ENCODE measurements at places on chromosomes 11 and 22.

- no peak for DNase-seq
Measured at GRCh38 chr22:47616396-47617020, 854.1 kb downstream of the TBC1D22A start.

DNA sequence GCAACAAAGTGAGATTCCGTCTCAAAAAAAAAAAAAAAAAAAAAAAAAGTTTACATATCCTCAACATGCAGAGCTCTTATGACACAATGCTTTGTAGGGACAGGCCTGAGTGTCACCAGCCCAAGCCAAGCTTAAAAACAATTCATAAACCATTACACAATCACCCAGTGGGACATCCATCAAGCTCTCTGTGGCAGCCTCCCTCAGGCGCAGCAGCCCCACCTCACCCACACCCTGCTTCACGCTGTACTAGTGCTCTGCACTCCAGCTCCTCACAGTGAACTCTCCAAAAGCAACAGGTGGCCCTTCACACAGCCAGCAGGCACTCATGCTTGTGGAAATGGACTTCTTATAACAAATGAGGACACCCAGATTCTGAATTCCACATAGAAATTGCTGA, 3.5 kb upstream of the FOXRED2 start:
- DNase-seq = no peak

DNA sequence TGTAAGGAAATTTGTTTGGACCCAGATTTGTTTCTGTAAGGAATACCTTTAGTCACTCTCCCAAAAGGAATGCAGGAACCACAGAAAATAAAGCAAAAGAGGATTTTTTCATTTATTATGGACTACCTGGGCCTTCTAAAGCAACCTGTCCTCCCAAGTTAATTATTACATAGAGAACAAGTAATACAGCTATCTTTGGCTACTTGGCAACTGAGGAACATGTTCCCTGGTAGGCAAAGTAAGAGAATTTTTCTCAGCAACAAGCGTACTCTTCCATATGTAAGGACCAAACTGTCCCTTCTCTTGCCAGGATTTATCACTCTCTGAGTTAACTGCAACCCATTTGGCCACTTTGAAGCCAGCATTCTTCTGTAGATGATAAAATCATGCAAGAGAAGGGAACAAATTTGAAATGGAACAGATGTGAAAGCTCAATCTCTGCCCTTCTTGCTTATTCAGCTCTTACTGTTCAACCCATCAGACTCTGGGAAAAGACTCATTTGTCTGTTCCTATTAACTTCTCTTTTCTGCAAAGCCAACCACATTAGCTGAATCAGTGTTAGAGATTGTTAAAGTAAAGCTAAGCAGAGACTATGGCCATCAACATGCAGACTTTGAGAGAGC, 190.2 kb downstream of the SWAP70 start:
- no peak for DNase-seq

- DNase-seq = no peak
Measured at GRCh38 chr11:47244448-47245350, 3.9 kb downstream of the ACP2 start.

- no peak for DNase-seq
Measured at GRCh38 chr11:113082341-113082955, 121.2 kb downstream of the NCAM1 start.

- no peak for DNase-seq
Measured at GRCh38 chr11:106087815-106088435, 10.5 kb downstream of the AASDHPPT start.

DNA sequence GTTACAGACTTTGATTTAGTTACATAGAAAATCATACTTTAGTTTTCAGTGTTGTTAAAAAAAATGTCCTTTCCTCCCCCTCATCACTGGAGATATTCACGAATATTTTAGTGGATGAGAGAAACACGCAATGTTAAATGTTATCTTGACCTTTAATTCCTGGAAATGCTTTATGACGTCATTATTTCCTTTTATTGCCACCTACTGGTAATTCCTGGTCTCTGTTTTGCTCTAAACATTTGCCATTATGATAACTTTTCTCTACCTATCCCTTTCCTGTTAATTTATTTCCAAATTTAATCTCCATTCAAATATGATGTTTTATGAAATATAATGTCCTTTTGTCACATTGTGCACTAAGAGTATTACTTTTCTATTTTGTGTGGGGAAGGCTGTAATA, 770.6 kb downstream of the FAM181B start:
- no peak for DNase-seq

DNA sequence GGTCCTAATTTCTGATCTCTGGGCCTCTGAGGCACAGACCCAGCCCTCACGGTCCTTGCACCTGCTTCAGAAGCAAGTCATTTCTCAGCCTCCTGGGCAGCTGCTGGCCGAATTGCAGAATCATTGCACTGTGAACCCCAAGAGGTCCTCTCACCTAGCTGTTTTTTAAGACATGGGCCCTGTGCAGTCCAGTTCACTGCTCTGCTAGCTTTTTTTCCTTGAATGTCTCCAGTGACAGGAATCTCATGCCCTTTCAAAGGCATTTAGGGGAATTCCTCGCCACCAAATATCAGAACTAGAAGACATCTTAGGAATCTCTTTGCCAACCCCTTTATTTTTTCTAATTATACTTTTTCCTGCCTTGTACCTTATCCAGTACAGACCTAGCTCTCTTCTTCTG, 35.6 kb upstream of the TP53I11 start:
- no peak for DNase-seq

GRCh38 chr11:120801801-120802689, 221.9 kb upstream of the TBCEL start:
- DNase-seq = no peak

- DNase-seq = no peak
Measured at GRCh38 chr22:37534445-37534844, 15.2 kb upstream of the CARD10 start.

DNA sequence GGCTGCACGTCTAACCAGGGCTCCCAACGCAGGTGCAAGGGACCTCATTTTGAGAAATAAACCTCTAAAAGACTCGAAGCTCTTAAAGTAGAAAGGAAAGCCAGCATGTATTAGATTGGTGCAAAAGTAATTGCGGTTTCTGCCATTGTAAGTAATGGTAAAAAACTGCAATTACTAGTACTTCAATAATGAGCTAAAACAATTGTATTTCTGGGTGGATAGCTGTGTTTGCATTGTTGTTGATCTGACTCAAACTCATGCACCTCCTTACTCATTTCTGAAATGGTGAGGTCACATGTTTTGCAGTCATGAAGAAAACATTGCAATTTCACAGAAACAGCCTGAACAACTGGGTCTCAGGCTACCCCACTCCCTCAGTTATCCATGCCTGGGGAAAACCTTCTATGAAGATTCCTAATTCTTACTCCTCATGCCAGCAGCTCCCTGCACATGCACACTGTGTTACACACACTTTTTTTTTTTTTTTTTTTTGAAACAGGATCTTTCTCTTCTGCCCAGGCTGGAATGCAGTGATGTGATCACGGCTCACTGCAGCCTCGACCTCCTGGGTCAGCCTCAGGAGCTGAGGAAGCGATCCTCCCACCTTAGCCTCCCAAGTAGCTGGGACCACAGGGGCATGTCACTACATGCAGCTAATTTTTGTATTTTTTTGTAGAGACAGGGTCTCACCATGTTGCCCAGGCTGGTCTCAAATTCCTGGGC, 24.6 kb downstream of the VWCE start:
- no peak for DNase-seq

DNA sequence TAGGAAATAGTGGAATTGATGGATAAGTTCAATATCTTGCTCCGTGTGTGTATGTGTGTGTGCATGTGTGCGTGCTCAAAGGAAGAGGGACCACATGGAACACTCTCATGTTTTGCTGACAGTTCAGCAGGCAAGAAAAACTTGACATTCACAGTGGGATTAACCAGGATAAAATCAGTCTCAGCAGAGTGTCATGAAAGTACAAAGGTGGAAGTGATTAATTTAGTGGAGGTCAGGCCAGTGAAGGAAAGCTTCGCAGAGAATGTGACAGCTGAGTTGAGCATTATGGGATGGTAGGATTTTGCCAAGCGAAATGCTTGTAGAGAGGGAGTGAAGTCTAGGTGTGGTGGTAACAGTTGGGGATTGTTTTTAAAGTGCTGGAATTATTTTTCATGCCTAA, 15.7 kb upstream of the FBXO3 start:
- no peak for DNase-seq

DNA sequence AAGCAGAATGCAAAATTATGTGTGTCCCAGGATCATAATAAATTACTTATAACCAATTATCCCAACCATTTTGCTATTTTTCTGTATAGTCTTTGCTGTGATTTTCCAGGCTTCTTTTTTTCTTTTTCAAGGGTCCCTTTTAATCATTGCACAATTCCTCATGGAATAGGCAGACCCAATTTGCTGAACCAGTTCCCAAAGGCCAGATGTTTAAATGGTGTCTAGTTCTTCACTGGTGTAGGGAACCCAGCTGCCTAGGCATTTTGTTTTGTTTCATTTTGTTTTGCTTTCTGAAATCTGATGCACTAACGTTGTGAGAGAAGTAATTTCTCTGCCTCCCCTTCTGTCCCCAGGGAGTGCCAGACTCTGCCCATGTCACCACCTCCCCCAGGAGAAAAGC, 60.4 kb downstream of the CHST1 start:
- no peak for DNase-seq

GRCh38 chr11:3866206-3866605, 10.7 kb downstream of the STIM1 start:
- DNase-seq = no peak

GRCh38 chr22:48711669-48712068, 1116.0 kb downstream of the BRD1 start:
- no peak for DNase-seq

GRCh38 chr11:121914508-121915059, 201.4 kb downstream of the BLID start:
- DNase-seq = no peak

DNA sequence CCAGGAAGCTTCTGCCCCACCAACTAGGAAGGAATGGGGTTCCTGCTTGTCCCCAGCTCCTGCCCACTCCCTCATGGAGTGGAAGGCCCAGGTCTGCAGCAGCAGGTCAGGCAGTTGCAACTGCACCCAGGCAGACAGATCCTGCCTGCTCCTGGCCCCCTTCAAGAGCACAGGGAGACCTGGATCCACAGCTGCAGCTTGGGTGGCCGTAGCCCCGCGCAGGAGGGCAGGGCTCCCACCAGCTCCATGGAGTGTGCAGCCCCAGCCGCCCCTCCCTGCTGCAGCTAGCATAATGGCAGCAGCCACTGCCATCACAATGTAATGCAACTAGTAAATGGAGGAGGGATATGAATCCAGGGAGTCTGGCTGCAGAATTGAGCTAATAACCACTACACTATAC, 187.5 kb upstream of the PLET1 start:
- no peak for DNase-seq

DNA sequence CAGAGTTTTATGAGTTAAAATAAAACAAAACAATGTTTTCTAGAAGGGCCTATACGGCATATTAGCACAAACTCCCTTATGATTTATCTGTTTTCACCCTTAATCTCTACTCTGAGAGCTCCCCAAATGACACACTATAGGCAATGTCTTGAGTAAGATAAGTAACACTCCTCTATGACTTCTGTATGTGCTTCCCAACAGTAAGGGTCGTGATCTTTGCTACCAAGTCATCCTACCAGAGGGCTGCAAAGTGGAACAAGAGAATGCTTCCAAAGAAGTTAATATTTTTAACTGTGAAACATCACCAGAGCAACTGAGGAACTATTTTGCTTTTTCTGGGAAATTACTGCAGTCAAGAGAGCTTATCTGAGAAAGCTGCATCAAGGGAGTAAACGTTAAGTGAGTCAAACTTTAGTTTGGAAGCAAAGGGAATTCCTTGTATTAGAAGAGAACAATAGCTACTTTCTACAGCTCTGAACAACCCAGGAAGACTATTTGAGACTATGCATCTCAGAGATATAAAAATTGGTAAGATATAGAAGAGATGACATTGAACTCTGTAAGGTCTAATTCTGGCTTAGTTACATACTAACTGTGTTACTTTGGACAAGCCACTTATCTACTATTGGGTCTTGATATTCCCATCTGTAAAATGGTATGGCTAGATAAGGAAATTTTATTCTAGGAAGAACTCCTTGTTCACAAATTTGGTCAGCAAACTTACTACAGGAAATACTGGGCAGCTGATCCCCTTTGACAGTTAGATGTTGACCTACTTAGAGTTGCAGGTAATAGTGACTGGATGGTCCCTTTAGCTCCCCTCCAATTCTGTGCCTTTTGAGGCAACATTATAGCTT, 43.7 kb upstream of the CCDC34 start:
- DNase-seq = no peak

DNA sequence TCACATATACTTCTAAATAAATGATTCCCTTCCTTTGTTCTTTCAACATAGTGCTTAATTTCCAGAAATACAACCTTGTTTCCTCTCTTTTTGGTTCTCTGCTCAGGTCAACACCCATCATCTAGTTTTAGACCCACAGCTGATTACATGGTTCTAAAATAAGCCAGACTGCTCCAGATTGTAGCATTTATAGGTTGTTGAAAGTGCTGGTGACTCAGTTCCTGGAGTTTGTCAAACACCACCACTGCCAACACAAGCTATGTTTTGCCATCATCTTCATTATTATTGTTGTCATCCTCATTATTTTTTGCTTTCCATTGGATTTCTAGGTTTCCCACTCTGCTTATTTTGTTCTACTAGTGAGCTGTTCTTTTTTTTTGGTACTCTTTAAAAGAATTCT, 22.3 kb upstream of the MMP20 start:
- no peak for DNase-seq

DNA sequence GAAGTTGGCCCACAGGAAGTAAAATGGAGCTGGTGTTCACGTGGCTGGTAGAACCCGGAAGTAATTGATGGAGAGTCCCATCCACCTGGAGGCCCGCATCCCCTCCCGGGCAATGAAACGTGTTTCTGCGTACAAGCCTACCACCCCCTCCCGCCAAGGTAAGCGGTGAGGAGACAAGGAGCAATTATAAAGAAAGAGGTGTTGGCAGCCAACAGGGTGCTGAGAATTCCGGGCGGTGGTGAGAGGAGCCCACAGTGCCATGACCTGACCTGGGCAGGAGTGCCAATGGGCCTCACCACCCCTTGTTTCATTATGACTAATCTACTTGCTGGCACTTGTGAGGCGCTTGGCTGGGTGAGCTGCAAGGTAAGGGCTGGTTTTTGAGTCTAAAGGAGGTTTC, 83.8 kb upstream of the BID start:
- DNase-seq = no peak

Measured in stimulated activated CD8-positive, alpha-beta memory T cell treated with anti-CD3 and anti-CD28 coated beads, Interleukin-7, amount 100 ng/mL, for 1 hour (primary cell).